HS-5 (cell line): ENCODE measurements at places on chromosomes 5 and 9.

- DNase-seq, result no peak
These were observed 53.4 kb downstream of the PTCH1 start for GRCh38 chr9:95463148-95464060.

- peak; percentile 25 for DNase-seq
These were observed 115.9 kb downstream of the CDC42SE2 start for GRCh38 chr5:131379723-131380122.

GRCh38 chr9:113454914-113455761 is 8.4 kb upstream of the RGS3 start:
- DNase-seq, result peak; percentile 66

- no peak for DNase-seq
These were observed 5.2 kb downstream of the EXOC3 start for GRCh38 chr5:448061-448765.

- DNase-seq, result no peak
These were observed 30.7 kb downstream of the TNFSF15 start for GRCh38 chr9:114775121-114775520.

GRCh38 chr5:92455011-92455410 is 1071.9 kb upstream of the ARRDC3 start:
- DNase-seq, result no peak

- DNase-seq, result no peak
These were observed 194.7 kb downstream of the CACNA1B start for GRCh38 chr9:138072161-138072842.

- DNase-seq, result no peak
These were observed 40.5 kb upstream of the FAM81B start for GRCh38 chr5:95350631-95351030.
